ENCODE measurements at places on chromosomes 13 and 19. TPM values are rescaled to one million over a fixed set of nuclear protein-coding genes. Genes with fewer than 3 reads are reported as not detected.

DNA sequence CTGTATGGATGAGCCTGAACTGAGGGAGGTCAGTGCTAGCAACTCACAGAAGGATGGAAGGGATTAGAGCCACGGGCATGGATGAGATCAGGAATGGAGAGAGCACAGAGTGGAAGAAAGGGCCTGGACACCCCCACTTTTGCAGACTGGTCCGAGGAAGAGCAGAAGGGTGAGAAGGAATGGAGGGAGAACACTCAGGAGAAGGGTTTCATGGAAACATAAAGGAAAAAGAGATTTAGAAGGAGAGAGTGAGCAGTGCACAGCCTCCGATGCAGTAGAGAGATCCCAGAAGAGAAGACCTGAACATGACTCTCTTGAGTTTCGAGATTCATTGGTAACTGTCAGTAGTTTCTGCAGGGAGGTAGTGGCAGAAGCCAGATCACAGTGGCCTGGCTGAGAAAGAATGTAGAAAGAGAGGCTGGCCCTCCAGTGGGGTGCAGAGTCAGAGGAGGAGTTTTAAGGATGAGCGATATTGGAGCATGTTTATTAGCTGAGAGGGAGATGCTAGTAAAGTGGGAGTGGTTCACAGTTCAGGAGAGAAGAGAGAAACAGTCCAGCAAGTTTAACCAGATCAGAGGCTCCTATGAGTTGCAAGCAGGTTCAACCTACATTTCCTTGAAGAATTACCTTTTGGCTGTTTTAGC lies 108.9 kb downstream of the ZAR1L start:
- peak; percentile 79 for DNase-seq

GRCh38 chr19:20237773-20238623 lies 71.0 kb downstream of the ZNF486 start:
- DNase-seq: peak; percentile 96

- DNase-seq: no peak
Observed at GRCh38 chr19:34712395-34713261, 21.4 kb upstream of the ZNF181 start.

DNA sequence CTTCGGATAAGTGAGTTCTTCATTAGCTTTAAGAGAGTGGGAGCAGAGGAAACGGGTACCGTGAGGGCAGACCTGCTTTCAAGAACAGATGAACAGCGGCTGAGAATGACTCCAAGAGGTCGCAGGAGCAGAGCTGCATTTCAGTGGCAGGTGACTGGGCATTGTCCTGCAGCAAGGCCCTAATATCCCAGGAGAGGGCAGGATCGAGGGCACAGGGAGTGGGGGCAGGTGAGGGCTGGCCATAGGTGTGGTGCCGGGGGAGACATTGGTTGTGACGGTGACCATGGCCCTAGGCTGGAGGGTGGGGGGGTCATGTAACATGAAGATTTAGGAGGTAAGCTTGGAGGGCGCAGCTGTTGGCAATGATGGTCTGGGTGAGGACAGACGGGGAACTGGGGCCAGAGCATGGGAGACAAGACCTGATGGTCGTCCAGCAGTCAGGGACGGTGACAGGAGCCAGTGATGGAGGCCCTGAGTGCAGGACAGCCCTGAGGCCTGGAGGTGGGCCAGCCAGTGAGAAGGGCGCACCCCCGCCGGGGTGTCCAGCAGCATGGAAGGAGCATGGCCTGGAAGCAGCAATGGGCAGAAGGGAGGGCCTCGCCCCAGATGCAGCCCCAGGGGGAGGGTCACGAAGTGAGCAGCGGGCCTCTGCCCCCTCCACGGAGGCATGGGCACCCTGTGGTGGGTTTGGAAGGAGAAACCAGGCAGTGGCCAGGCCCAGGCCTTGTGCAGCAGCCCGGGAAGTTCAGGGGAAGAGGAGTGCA lies 29.2 kb upstream of the LAMP1 start:
- DNase-seq: no peak

DNA sequence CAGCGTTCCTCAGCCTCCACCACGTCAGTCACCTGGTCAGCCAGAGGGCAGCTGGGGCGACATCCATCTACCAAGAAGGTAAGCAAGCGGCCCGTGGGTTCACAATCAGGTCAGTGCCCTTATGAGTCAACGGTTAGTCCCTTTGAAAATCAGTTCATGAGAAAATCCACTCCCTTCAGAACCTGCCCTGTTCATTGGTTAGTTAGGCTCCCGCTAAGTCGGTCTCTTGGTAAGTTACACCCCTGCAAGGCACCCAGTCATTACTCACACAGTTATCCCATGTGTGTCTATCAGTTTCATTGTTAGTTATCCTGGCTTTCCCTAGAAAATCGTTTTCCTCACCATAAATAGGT lies 564 bp downstream of the SIGLECL1 start:
- no peak for DNase-seq

- peak; percentile 57 for DNase-seq
Observed at GRCh38 chr13:111038887-111039286, 76.2 kb upstream of the ARHGEF7 start.

Gene FUT1
- total RNA-seq: 0.83 TPM

Gene RNF17
- not detected for total RNA-seq

Gene SOX1
- 0.17 TPM for total RNA-seq

All from esophagus muscularis mucosa (tissue), 4 donors.